ENCODE measurements at places on chromosomes 12 and 14. TPM values are rescaled to one million over a fixed set of nuclear protein-coding genes. Genes with fewer than 3 reads are reported as not detected.

The ENDOU gene
- total RNA-seq, result 0.91 TPM

The OR10AD1 gene
- not detected for total RNA-seq

- H3K36me3 ChIP-seq, result no peaks in the 10 kb centered on the region
- no peaks in the 10 kb centered on the region for H3K27me3 ChIP-seq
- no peak overlapping the region for H3K4me3 ChIP-seq
- peaks cover 4% of the 10 kb centered on the region for H3K4me1 ChIP-seq
- H3K27ac ChIP-seq, result no peak overlapping the region
- no peak for DNase-seq
Measured at GRCh38 chr12:116665666-116666304, 72.1 kb downstream of the SPRING1 start.

The TBX3 gene
- total RNA-seq, result 18.0 TPM

- peak; percentile 96 for DNase-seq
- no peaks in the 10 kb centered on the region for H3K4me1 ChIP-seq
Measured at GRCh38 chr12:123436017-123436964, at the start of gene RILPL2. TSS of gene RILPL2 (minus strand) at chr12:123436684. CDS start at chr12:123436420, 264 bp downstream.

DNA sequence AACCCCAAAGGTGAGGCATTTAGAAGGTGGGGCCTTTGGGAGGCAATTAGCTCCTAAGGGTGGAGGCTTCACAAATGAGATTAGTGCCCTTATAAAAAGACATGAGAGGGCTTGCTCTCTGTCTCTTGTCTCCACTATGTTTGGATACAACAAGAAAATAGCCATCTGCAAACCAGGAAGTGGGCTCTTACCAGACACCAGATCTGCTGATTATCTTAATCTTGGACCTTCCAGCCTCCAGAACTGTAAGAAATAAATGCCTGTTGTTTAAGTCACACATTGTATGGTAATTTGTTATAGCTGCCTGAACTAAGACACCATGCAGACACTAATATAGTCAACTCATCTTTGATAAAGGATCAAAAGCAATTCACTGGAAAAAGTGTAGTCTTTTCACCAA lies 34.4 kb downstream of the TMEM116 start:
- H3K36me3 ChIP-seq, result peaks cover 4% of the 10 kb centered on the region
- no peak for DNase-seq
- H3K27ac ChIP-seq, result no peak overlapping the region
- no peaks in the 10 kb centered on the region for H3K4me1 ChIP-seq
- no peaks in the 10 kb centered on the region for H3K27me3 ChIP-seq

The CCDC184 gene
- total RNA-seq, result 2.0 TPM

- no peak overlapping the region for H3K4me3 ChIP-seq
- no peaks in the 10 kb centered on the region for H3K27me3 ChIP-seq
- DNase-seq, result no peak
Measured at GRCh38 chr14:78417532-78417931, 247.4 kb downstream of the NRXN3 start.

The NTS gene
- total RNA-seq, result 0.82 TPM

- peaks cover 16% of the 10 kb centered on the region for H3K4me1 ChIP-seq
- no peak for DNase-seq
- H3K36me3 ChIP-seq, result no peaks in the 10 kb centered on the region
Measured at GRCh38 chr12:124484067-124484466, 83.3 kb downstream of the NCOR2 start.

GRCh38 chr12:10673659-10674384 lies at the start of gene STYK1:
TSS of gene STYK1 (minus strand) at chr12:10674052. CDS start at chr12:10634618, 39,434 bp downstream.
- H3K36me3 ChIP-seq, result no peaks in the 10 kb centered on the region
- peak within 1 kb of the TSS; percentile 65 for H3K4me3 ChIP-seq
- no peaks in the 10 kb centered on the region for H3K4me1 ChIP-seq
- no peak within 1 kb of the TSS for H3K27ac ChIP-seq
- DNase-seq, result peak; percentile 76
- no peaks in the 10 kb centered on the region for H3K27me3 ChIP-seq

GRCh38 chr12:53660041-53660440 lies 15.8 kb downstream of the ATP5MC2 start:
- H3K27me3 ChIP-seq, result no peaks in the 10 kb centered on the region
- peak; percentile 48 for DNase-seq
- H3K4me3 ChIP-seq, result no peak overlapping the region
- peaks cover 7% of the 10 kb centered on the region for H3K36me3 ChIP-seq
- H3K4me1 ChIP-seq, result no peaks in the 10 kb centered on the region
- H3K27ac ChIP-seq, result peak overlapping the region; percentile 69

- no peaks in the 10 kb centered on the region for H3K27me3 ChIP-seq
- no peak for DNase-seq
- no peaks in the 10 kb centered on the region for H3K36me3 ChIP-seq
- H3K4me3 ChIP-seq, result no peak overlapping the region
- H3K27ac ChIP-seq, result no peak overlapping the region
Measured at GRCh38 chr14:54698501-54698900, 131.6 kb downstream of the SAMD4A start.

DNA sequence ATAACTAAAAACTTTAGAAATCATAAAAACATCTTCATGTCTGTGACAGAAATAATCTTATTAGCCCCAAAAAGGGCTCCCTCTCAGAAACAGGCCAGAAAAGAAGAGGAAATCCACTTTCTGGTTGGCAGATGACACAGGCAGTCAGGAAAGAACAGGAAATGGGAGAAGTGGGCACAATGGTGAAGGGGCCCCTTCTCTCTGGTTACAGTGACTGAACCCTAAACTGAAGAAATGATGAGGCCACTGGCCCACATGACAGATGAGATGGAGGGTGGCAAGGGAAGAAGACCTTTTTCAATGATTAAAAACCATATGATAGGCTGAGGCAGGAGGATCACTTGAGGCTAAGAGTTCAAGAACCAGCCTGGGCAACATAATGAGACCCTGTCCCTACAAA lies 21.1 kb downstream of the TCTN1 start:
- H3K4me3 ChIP-seq, result no peak overlapping the region
- H3K4me1 ChIP-seq, result no peaks in the 10 kb centered on the region
- H3K36me3 ChIP-seq, result no peaks in the 10 kb centered on the region
- no peak overlapping the region for H3K27ac ChIP-seq

GRCh38 chr12:52521568-52522266 lies 1.5 kb upstream of the KRT5 start:
- H3K36me3 ChIP-seq, result no peaks in the 10 kb centered on the region
- no peaks in the 10 kb centered on the region for H3K4me1 ChIP-seq
- DNase-seq, result no peak
- H3K4me3 ChIP-seq, result no peak overlapping the region

- no peaks in the 10 kb centered on the region for H3K36me3 ChIP-seq
- H3K4me1 ChIP-seq, result peaks cover 2% of the 10 kb centered on the region
- no peak overlapping the region for H3K4me3 ChIP-seq
Measured at GRCh38 chr14:68104518-68104917, 284.9 kb downstream of the RAD51B start.

- no peak overlapping the region for H3K4me3 ChIP-seq
- H3K4me1 ChIP-seq, result no peaks in the 10 kb centered on the region
- no peaks in the 10 kb centered on the region for H3K36me3 ChIP-seq
- H3K27me3 ChIP-seq, result no peaks in the 10 kb centered on the region
Measured at GRCh38 chr12:4587108-4587507, 25.1 kb downstream of the DYRK4 start.
